ENCODE measurements at places on chromosomes 13 and 19.

- no peak for DNase-seq
These were observed 19.1 kb downstream of the PEX11G start for GRCh38 chr19:7469669-7470285.

DNA sequence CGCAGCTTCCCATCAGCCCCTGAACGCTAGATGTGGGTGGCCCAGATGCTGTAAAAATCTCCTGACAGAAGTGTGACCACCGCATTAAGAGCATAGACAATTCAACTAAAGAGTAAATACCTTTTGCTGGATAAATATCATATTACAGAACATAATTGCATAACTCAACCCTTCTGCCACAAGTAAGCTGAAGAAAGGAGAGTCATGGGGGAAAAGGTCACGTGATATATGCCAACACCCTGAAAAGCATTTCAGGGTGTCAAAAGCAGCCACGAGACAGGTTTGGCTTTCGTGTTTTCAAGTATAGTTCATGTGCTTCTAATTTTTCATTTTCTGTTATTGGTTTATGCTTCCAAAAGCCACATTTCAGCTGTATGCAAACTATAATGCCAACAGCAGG lies 71.3 kb downstream of the LHFPL6 start:
- DNase-seq: no peak

GRCh38 chr19:3482507-3483225 lies 575 bp downstream of the SMIM44 start:
- DNase-seq: no peak

GRCh38 chr13:74299721-74300120 lies 165.5 kb upstream of the KLF12 start:
- DNase-seq: no peak

GRCh38 chr13:54241719-54242118 lies 1213.1 kb downstream of the OLFM4 start:
- DNase-seq: no peak

- no peak for DNase-seq
These were observed 3.9 kb downstream of the SUPT5H start for GRCh38 chr19:39449116-39449797.

DNA sequence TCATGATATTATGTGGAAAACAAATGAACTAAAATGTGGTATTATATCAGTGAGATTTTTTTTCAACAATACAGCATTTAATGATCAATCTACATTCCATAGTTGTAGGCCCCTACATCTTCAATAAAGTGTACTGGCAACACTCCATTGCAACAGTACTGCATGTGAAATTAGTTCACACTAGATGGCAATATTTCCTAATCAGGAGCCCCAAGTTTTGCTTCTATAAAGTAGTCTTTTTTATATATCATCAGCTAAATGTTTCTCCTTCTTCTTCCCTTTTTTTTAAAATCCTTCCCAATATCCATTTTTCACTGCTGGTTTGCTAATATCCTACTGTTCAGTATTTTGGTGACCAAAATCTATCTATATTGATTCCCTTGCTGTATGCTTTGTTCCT lies 528.3 kb upstream of the ATXN8OS start:
- no peak for DNase-seq

- DNase-seq: peak; percentile 40
These were observed 14.3 kb downstream of the PEPD start for GRCh38 chr19:33507021-33507956.

GRCh38 chr13:60118696-60119400 lies 44.9 kb downstream of the DIAPH3 start:
- DNase-seq: no peak

GRCh38 chr19:16367261-16367683 lies 42.6 kb downstream of the KLF2 start:
- DNase-seq: no peak

GRCh38 chr13:114011226-114011625 lies 37.4 kb upstream of the C13orf46 start:
- DNase-seq: no peak

- DNase-seq: no peak
These were observed 9.0 kb upstream of the DIRAS1 start for GRCh38 chr19:2729943-2730818.

DNA sequence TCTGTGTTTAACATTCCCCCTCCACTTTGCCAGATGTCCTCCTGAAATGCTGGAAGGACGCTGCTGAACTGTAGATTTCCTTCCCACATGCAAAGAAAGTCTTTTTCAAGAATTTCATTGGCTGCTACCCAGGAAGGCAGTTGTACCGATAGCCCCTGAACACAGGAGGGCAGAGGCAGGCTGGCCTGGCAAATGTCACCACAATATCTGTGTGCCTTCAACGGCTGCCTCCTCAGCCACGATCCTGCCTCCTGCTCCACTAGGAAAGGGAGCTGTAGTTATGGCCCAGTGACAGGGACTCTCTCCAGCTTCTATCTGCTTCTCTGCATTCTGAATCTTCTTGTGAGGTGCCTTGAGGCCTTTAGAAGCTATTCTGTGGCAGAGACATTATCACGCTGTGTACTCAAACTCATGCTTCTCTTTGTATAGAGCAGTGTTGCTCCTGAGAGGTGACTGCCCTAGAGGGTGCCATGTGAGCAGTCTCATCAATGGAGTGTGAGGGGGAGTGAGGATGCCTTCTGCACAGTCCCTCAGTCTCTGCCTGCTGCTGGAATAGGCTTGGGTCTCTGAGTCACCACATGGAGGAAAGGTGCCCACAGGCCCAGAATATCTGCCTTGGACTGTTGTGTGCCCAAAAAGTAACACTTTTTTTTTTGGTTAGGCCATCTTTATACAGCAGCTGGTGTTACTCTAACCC lies 279.8 kb downstream of the DNAJC15 start:
- peak; percentile 42 for DNase-seq

GRCh38 chr13:91383836-91384235 lies 14.6 kb upstream of the GPC5 start:
- no peak for DNase-seq

GRCh38 chr19:55251341-55252081 lies 7.3 kb downstream of the PPP6R1 start:
- DNase-seq: peak; percentile 57

DNA sequence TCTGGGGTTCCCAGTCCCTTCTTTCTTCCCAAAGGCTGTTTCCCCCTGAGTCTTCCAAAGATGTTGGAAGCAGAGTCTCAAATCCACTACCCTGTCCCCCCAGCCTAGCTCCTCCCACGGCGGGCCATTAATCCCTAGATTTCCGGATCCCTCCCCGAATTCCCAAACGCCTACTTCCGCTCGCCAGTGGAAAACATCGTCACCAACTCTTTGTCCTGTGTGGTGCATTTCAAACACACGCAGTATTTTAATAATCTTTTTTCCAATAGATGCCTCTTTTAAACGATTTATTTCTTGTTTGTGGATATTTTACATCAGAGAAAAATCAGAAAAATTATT lies 610 bp downstream of the ZNF791 start:
- DNase-seq: peak; percentile 86

GRCh38 chr19:48674921-48675824 lies 2.4 kb upstream of the NTN5 start:
- DNase-seq: peak; percentile 91

GRCh38 chr19:29665826-29666577 lies 741 bp downstream of the PLEKHF1 start:
- DNase-seq: peak; percentile 44

GRCh38 chr19:21848706-21849105 lies 12.7 kb upstream of the ZNF43 start:
- DNase-seq: peak; percentile 29

- no peak for DNase-seq
These were observed 85.0 kb upstream of the UBL3 start for GRCh38 chr13:29935309-29935981.

GRCh38 chr13:97366172-97366688 lies 67.7 kb upstream of the RAP2A start:
- DNase-seq: peak; percentile 20

DNA sequence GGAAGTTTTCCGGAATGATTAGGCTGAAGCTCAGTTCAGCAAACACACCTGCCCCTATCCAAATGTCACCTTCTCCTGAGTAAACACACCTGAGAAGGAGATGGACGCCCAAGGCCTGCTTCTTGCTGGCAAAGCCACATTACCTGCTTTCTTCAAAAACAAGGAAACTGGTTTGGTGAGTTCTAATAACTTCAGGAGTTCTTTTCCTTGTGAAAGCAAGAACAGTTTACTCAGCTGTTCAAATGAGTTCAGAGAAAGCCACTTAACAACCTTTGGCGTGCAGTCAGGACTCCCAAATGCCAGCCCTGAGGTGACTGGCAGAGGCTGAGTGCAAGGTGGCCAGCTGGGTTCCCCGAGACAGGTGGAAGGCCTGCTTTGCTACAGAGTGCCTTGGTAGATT lies 160.5 kb downstream of the STK24 start:
- no peak for DNase-seq

GRCh38 chr19:49677231-49677900 lies at the start of gene PRMT1:
Gene PRMT1, plus strand, starts transcription at chr19:49677271. Its CDS starts 10 bp downstream, at chr19:49677281.
- DNase-seq: peak; percentile 57

- DNase-seq: peak; percentile 49
These were observed at the start of gene DOCK6 for GRCh38 chr19:11261971-11262839. Gene DOCK6, minus strand, starts transcription at chr19:11262524. Its CDS starts 84 bp downstream, at chr19:11262440.

DNA sequence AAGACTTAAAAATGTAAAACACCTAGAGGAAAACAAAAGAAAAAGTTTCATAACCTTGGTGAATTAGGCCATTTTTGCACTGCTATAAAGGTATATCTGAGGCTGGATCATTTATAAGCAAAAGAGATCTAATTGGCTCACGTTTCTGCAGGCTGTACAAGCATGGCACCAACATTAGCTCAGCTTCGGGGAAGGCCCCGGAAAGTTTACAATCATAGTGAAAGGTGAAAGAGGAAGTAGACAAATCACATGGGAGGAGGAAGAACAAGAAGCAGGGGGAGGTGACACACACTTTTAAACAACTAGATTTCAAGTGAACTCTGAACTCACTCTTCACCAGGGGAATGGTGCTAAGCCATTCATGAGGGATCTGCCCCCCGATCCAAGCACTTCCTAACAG lies 1358.5 kb upstream of the PCDH9 start:
- DNase-seq: no peak

DNA sequence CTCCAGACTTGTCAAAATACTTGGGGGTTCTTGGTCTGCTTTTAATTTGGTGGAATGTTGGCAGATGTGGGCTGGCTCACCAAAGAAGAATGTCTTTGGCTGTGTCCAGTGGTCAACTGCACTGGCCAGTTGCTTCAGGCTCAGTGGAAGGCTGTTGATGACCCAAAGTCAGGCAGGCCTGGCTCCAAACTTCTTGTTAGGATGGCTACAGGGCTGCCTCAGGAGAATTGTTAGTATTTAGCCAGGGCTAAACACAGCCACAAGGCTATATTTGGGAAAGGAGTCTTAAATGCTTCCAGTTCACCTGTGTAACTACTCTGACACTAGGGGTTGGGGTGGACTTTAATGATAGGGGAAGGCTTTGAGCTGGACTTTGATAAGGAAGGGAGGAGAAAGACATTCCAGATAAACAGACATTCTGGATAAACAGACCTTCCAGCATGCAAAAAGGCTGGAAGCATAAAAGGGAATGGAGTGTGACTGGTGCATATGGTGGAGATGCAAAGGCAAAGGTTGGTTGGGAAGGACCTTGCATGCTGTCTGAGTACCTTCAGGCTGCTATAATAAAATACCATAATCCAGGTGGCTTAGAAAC lies 116.8 kb downstream of the FOXO1 start:
- DNase-seq: no peak

DNA sequence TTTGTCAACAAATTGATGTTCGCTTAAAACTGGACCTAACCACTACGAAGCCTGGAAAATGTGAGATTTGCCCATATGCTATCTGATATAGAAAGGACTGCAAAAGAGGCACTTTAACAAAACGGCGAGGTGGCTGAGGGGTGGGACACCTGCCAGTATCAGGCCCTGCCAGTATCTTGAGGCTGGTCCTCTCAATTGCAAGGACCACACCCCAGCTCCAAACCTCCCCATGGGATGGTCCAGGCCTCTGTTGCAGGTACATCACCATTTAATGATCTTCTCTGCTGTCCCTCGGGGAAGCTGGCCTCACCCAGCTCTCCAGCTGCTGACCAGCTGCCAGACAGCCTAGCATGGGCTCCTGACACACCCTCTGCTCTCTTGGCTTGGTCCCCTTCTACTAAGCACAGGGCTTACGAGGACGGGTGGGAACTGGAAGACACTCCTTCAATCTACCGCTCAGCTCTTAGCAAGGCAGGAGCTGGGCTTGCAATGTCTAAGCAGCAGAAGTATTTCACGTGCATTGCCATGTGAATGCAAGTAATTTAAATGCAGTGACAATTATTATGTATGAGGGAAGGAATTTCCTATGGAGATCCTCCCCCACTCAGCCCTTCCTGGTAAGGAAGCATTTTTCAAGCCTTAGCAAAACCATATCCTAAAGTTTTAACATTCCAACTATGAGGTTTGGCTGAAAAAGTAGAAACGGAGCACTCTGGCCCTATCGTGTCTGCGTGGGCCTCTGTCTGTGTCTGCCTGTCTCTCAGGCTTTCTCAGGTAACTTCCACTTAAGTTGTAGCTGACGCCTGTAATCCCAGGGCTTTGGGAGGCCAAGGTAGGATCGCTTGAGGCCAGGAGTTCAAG lies 63.9 kb downstream of the LATS2 start:
- DNase-seq: peak; percentile 78

GRCh38 chr13:105598529-105598928 lies 936.9 kb downstream of the EFNB2 start:
- no peak for DNase-seq

GRCh38 chr19:50272263-50272897 lies 56.8 kb downstream of the KCNC3 start:
- no peak for DNase-seq

GRCh38 chr13:64540976-64541375 lies 2689.2 kb downstream of the PCDH9 start:
- DNase-seq: no peak

GRCh38 chr19:13057744-13058143 lies 44.9 kb downstream of the LYL1 start:
- DNase-seq: no peak

DNA sequence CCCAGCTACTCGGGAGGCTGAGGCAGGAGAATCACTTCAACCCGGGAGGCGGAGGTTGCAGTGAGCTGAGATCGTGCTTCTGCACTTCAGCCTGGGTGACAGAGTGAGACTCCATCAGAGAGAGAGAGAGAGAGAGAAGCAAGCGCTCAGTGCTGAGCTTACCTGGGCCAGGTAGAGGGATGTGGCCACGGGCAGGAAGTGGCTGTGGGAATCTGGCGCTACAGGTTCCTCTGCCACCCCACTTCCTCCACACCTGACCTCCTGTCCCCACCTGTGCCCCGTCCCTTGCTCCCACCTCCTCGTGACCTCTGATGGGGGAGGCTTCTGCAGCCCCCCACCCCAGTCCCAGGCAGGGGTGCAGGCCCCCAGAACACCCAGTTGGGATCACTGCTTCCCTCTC lies 1.0 kb upstream of the NCCRP1 start:
- no peak for DNase-seq

DNA sequence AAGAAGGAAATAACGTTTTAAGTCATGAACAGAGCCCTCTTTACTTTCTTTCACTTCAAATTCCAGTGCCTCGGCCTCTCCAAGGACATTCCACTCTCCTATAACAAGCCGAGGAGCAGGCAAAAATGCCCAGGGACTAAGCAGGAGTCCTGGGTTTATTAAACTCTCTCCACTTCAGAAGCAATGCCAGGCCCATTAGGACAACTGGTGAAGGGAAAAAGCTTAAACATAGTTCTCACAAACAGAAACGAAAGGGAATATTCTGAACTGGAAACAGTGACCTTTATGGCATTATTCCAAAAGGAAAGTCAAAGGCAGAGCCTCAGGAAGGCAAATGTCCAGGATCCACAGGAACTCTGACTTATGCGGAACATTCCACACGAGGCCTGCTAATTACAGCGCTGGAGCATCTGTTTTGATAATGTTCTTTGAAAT lies 30.9 kb upstream of the MED4 start:
- DNase-seq: peak; percentile 95

All from dermis blood vessel endothelial cell (primary cell).